ENCODE measurements at places on chromosomes 4 and X.

DNA sequence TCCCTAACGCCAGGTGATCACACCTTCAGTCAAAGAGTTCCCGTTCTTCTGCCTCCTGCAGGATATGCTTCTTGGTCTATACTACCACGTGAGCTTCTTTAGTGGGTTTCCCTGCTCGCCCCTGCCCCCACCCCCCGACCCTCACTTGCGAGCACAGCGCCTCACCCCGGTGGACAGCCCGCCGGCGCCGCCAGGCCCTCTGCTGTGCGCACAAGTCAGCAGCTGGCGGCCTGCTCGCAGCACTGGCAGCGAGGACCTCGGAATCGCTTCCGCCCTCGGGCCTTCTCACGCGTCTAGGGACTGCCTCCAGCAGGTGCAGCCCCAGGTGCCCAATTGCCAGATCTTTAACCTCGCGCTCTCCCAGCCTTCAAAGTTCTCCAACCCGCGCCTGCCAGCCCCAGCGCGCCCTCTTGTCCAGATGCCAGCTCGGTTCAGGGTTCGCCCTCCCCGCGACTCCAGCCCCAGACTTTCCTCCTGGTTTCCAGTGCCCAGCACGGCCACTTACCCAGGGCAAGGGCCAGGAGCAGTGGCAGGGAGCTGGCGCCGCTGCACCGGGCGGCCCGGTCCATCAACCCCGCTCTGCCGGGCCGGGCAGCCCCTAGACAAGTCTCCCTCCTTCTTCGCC is 454 bp downstream of the BTC start:
- no peak for DNase-seq

DNA sequence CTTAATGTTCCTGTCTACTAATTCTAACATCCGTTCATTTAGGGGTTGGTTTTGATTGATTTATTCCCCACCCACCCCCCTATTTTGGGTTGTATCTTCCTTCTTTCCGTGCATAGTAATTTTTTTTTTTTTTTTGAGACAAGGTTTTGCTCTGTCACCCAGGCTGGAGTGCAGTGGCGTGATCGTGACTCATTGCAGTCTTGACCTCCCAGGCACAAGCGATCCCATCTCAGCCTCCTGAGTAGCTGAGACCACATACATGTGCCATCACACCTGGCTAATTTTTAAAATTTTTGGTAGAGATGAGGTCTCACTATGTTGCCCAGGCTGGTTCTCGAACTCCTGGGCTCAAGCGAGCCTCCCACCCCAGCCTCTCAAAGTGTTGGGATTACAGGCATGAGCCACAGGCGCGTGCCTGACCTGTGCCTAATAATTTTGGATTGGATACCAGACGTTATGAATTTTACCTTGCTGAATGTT is 79.9 kb downstream of the ZFX start:
- no peak for DNase-seq

DNA sequence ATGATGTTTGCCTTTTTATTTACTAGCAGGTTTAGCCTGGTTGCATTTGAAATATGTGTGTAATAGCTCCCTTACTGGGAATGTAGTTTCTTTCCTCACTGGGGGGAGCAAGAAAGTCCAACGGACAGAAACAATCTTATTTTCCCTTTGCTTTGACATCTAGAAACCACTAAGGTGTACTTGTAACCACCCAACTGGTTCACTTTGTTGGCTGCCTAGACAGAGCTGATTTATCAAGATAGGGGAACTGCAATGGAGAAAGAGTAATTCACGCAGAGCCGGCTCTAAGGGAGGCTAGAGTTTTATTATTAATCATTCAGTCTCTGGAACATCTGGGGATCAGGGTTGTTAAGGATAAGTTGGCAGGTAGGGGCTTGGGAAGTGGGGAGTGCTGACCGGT is 30.3 kb downstream of the XG start:
- DNase-seq = no peak

DNA sequence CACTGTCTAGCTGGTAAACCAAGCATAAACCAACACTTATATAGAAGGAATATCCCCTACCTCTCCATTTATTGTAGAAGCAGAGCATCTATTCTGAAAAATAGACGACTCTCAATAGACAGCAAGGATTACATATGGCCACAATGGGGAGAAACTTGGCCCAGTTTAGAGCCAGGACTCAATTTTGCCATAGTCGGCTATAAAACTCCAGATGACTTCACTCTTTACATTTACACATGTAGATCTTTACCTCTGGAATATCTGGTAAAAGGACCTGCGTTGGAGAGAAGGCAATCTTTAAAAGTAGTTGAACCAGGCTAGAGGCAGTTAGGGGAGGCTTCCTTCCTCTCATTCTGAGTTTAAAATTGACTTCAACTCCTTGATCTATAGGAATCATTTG is 77.3 kb downstream of the HMGB2 start:
- DNase-seq = no peak

GRCh38 chr4:127538016-127538415 is 94.7 kb upstream of the INTU start:
- no peak for DNase-seq

GRCh38 chr4:83250687-83251446 is 33.7 kb downstream of the COQ2 start:
- no peak for DNase-seq

DNA sequence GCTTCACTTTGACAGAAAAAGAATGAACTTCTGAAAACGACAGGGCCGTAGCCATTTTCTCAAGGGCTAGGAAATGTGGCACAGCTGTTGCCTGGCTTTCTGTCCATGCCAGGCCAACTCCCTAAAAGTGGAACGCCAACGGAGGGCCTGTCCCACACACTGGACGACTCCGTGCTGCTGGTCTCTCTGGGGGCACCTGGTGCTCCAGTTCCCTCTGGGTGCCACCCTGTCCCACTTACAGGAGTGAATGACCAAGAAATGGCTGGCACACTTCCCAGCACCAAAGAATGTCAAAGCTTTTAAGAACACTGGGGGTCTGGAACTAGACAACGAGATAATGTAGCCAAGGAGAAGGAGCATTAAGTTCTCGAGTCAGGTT is 40.9 kb downstream of the GATB start:
- no peak for DNase-seq

GRCh38 chr4:144562019-144562705 is 83.8 kb upstream of the HHIP start:
- DNase-seq = no peak

DNA sequence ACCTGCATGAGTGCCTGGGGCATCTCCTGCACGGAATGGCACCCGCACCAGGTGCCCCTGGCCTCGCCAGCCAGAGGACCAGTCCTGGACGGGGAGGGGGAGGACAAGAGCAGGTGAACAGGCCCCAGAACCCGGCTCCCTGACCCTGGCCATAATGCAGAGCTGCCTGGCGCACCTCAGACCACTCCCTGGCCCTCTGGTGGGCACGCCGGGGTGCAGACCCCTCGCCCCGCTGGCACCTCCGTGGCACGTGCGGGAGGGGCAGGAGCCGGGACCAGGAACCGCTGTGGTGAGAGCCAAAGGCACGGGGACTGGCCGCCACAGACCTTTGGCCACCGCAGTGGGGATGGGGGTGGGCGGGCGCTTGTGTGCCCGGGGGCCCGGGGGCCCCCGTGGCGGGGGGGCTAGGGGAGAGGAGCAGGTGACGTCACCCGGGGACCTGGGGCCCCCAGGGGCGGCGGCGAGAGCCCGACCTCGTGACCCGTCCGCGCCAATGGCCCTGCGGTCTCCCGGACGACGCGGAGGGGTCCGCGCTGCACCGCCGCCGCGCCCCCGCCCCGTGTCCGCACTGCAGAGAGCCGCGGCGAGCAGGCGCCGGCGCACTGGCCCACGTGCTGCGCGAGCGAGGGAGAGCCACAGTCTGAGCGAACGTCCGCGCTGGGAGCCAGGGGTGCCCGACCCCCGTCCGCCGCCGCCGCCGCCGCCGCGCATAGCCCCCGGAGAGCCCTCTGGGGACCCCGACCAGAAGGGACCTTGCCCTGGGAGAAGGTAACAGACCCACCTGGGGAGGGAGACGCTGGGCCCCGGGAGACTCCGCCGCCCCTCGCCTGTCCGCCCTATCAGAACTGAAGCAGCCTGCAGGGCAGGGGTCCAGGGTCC is at the start of gene PNMA3:
Gene PNMA3 (plus strand): TSS at position 600 of the 879 bp plus-strand sequence. CDS start 586 bp downstream, outside the sequence.
- no peak for DNase-seq

GRCh38 chr4:56840559-56840958 is 19.1 kb upstream of the SPINK2 start:
- DNase-seq = no peak

DNA sequence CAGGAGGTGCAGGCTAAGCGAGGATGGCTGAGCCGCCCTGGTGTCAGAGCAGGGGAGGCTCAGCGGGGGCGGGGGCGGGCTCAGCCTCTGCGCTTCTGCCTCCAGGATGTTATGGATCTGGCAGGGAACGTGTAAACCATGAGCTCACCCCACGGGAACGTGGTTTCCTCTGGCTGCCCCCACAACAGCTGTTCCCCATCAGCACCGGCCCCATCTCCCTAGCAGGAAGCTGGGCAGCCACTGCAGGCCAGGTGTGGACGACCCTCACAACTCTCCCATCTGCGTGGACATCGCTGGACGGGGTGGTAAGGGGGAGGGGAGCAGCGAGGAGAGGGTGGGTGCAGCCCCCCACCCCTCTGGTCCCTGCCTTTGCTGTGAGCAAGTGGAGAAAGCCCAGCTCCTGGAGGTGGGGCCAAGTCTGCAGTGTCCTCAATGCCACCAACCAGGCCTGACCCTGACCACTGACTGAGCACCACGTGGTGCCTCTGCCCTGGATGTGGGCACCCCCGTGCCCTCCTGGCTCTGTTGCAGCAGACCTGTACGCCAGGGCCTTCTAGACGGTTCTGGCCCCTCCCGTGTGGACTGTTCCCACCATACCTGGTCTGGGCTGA is 28.1 kb upstream of the SPON2 start:
- DNase-seq = no peak

- no peak for DNase-seq
Measured at GRCh38 chr4:121034017-121034416, 38.3 kb downstream of the NDNF start.

DNA sequence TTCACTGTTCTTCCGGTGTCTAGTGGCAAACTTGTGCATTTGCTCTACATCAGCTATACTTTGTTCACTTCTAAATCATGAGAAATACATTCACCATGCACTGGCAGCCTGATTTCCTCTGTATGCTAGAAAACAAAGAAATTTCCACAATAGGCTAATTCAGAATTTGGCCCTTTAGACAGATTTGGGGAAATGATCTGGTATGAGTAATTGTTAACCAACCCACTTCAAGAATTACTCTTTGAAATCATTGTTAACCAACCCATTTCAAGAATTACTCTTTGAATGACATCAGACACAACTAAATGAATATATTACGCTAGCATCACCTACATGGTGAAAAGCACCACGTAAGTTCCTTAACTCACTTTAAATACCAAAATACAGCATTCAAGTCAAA is 14.6 kb downstream of the APBB2 start:
- no peak for DNase-seq

DNA sequence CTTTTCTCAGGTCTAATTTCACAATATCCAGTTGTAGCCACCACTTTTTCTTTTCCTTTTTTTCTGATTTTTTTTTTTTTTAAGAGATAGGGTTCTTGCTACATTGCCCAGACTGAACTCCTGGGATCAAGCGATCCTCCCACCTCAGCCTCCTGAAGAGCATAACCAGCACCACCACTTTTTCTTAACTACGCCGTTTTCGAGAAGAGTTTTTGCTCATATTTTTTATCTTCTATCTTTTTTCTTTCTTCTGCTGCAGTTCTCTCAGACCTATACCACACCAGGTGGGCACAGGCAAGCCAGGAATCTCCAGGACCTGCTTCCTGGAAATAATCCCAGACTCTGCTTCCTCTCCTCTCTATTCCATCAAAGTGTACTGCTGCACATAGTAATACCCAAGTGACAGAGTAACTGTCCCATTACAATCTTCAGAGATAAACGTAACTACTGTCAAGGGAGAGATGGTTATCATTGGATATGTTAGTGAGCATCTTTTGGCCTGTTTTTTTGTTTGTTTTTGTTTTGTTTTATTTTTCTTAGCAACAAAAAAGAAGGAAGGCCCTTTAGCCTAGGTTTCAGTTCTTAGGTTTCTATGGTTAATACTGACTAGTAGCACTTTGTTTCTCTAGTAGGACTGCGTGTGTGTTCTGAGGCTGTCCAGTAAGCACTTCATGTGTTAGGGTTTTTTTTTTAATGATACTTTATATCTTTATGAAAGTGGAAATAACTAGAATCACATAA is 59.2 kb upstream of the TXK start:
- no peak for DNase-seq

GRCh38 chrX:27815209-27815608 is 7.4 kb downstream of the MAGEB10 start:
- no peak for DNase-seq

GRCh38 chrX:143674926-143675325 is 39.0 kb upstream of the SLITRK4 start:
- no peak for DNase-seq

DNA sequence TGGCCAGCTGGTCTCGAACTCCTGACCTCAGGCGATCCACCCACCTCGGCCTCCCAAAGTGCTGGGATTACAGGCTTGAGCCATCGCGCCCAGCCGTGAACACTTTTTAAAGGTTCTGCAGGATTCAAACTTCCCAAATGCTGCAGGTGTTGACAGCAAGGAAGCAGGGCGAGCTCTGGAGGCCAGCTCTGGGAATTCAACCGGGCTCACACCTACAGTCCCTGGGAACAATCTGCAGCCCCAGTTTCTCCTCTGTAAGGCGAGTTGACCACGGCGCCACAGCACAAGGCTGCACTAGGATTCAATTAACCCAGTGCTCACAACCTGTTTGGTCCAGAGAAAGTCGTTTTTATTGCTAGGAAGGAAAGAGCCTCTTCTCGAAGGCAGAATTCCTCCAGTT is 1.6 kb downstream of the MTNR1A start:
- DNase-seq = no peak

- no peak for DNase-seq
Measured at GRCh38 chr4:73704314-73705055, 35.9 kb upstream of the CXCL8 start.

GRCh38 chr4:52157641-52158316 is 106.7 kb downstream of the SPATA18 start:
- DNase-seq = no peak

- no peak for DNase-seq
Measured at GRCh38 chr4:37130465-37130864, 114.1 kb upstream of the NWD2 start.

DNA sequence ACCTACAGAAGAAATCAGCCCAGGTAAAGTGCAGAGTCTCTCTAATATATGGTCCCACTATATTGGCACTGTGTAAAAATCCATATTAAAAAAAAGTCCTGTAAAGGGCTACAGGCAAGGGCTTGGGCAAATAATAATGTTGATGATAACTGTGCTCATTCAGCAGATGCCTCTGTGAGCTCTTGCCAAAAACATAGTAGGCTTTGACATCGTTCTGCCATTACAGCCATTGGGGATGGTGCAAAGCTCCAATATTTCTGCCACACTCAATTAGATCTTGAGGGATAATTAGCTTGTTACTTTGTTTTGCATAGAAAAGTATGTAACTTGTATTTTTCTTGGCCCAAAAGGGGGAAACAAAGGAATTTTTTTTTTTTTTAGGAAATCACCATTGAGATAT is 645.5 kb upstream of the FAM241A start:
- no peak for DNase-seq

GRCh38 chrX:4240541-4241194 is 527.2 kb upstream of the PRKX start:
- no peak for DNase-seq

- DNase-seq = no peak
Measured at GRCh38 chr4:65241257-65241997, 428.9 kb downstream of the EPHA5 start.

Measured in activated T-cell treated with anti-CD3 and anti-CD28 coated beads for 1 hour (primary cell).